ENCODE measurements at places on chromosomes 16 and 17.

DNA sequence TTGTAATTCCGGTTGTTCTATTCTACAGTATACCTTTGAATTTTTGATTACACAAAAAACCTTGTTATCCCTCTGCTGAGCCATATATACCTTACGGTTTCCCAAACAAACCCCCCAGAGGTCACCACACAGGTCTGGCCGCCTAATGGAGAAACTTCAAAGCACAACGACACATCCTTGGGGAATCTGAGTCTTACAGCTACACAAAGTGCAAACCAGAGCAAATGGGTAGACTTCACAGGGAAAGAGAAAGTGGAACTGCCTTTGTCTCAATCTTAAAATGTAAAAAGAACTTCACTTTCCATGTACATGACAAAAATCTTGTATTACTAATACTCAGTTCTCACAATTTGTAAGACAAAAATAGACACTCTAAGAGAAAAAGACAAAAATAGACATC, 2.7 kb downstream of the FBXO31 start:
- peak overlapping the region; percentile 77 for H3K27ac ChIP-seq
- peaks cover 13% of the 10 kb centered on the region for H3K36me3 ChIP-seq
- DNase-seq = no peak
- peaks cover 30% of the 10 kb centered on the region for H3K4me1 ChIP-seq
- peaks cover 2% of the 10 kb centered on the region for H3K27me3 ChIP-seq
- H3K4me3 ChIP-seq = peak overlapping the region; percentile 85

- peak; percentile 17 for DNase-seq
- H3K36me3 ChIP-seq = no peaks in the 10 kb centered on the region
- no peak overlapping the region for H3K4me3 ChIP-seq
- H3K4me1 ChIP-seq = peaks cover 4% of the 10 kb centered on the region
- H3K27me3 ChIP-seq = peaks cover 13% of the 10 kb centered on the region
Observed at GRCh38 chr16:26795184-26795583, 271.5 kb upstream of the C16orf82 start.

DNA sequence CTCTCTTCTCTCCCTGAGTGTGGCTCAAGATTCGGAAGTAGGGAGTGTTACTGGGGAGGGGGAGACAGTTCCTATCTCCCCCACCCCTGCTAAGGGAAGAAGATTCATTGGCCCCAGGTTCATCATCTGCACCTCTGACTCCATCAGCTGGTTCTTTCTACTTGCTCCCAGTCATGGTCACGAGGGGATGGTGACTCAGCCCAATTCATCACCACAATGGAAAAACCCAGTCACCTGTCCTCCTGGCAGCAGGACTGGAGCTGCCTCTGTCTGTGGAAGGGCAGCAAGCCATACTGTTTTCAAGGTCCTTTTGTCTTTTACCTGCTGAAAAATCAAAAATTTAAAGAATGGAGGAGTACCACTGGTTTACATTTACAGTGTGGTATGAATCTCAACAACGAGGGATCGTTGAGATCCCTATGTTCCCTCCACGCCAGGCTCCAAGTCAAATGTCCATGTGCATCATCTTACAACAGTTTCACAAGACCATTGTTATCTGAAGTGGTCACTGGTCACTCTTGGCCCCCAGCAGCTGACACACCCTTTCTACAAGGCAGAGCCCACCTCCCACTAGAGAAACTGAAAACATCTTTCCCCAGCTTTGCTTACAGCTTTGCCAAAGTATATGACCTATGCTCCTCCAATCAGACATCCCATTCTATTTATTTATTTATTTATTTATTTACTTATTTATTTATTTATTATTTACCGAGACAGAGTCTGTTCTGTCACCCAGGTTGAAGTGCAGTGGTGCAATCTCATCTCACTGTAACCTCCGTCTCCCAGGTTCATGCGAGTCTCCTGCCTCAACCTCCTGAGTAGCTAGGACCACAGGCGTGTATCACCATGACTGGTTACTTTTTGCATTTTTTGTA, 40.4 kb upstream of the NDRG4 start:
- peaks cover 25% of the 10 kb centered on the region for H3K27me3 ChIP-seq
- no peaks in the 10 kb centered on the region for H3K36me3 ChIP-seq
- H3K4me1 ChIP-seq = peaks cover 7% of the 10 kb centered on the region
- peak; percentile 72 for DNase-seq

DNA sequence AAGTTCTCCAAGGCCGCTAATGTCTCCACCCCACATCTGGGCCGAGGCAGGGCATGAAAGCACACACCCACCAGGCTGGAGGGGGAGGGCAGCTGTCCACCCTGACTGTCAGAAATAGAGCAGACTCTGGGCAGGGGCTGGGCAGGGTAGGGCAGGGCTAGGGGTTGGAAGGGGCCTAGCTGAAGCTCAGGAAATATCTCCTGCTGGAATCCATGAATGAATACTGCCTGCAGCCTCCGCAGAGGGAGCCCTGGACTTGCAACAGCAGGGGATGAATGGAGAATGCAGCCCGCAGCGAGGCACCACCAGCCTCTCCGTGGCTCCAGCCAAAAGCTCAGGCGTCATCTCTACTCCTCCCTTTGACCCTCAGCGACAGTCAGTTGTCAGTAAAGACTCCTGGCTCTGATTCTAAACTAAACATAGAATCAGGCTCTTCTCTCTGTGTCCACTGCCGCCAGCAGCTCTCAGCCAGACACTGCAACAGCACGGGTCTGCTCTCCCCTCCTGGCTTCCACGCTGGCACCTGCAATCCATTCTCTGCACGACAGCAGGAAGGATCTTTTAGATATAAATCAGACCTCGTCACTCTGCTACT, 23.9 kb upstream of the NGFR start:
- H3K4me1 ChIP-seq = no peaks in the 10 kb centered on the region
- DNase-seq = no peak
- no peaks in the 10 kb centered on the region for H3K36me3 ChIP-seq
- peaks cover 59% of the 10 kb centered on the region for H3K27me3 ChIP-seq

DNA sequence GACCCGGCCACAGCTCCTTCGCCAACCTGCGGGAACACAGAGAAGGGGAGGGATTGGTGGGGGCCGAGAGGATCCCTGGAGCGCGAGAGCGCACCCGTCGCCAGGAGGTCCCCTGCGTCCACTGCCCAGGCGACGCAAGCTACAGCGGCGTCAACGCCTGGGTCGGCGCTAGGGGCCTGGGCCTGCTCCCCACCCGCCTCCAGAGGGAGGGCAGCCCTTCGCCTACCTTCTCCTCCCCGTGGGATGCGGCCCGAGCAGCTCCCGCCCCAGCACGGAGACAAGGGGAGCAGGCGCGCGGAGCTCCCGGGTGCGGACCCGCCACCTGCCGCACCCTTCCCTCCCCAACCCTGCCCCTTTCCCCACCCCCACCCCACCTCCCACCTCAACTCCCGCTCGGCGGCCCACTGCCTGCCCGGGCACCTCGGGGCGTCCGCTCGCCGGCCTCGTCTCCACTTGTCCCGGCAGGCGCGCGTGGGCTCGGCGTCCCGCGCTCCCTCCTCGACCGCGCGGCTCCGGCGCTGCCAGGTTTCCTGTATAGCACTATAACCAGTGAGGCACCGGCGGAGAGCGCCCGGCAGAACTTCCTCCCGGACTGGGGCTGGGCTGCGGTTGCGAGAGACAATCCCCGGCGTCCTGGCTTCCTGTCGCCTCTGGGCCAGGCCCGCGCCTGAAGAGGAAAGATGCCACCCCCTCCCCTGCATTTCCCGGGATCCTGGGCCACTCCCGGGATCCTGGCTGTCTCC, 119.1 kb upstream of the SMURF2 start:
- H3K27me3 ChIP-seq = peaks cover 14% of the 10 kb centered on the region
- peak overlapping the region; percentile 50 for H3K27ac ChIP-seq
- H3K36me3 ChIP-seq = peaks cover 20% of the 10 kb centered on the region

DNA sequence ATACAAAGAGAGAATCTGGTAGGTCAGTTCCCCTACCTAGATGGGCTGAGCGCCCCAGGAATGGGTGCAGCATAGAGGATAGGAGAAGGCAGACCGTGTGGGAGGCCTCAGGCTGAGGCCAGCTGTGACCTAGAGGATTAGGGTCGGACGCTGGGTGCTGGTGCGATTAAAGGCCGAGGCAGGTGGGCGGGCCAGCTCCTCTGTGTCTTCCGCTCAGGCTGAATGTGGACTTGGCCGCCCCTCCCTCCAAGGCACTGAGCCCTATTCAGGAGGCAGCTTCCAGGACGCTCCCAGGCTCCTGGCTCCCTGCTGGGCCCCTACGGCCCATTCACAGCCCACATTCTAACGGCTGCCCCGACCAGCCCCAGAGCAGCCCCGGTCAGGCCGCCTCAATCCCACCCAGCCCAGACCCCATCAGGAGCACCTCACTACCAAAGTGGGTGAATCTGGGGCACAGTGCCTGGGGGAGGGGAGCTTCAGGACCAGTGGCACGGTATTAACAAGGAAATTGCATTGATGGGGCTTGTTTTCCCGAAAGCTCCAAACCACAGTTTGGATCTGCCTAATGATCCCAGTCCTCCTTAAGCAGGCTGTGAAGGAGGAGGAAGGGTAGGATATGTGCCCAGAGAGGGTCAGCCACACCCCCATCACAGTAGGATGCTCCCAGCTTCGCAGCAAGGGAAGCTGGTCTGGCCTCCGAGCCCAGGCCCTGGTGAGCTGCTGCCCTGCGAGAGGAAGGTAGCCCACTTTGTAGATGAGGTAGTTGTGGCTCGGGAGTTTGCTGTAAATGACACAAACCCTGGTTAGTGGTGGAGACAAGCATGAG, 14.5 kb downstream of the RHBDL3 start:
- H3K36me3 ChIP-seq = no peaks in the 10 kb centered on the region
- no peak for DNase-seq
- H3K27me3 ChIP-seq = peaks cover 15% of the 10 kb centered on the region
- no peaks in the 10 kb centered on the region for H3K4me1 ChIP-seq
- H3K27ac ChIP-seq = no peak overlapping the region

GRCh38 chr17:49071106-49071505, 61.5 kb upstream of the B4GALNT2 start:
- H3K4me1 ChIP-seq = no peaks in the 10 kb centered on the region
- peaks cover 7% of the 10 kb centered on the region for H3K27me3 ChIP-seq
- DNase-seq = no peak
- H3K36me3 ChIP-seq = no peaks in the 10 kb centered on the region
- H3K4me3 ChIP-seq = no peak overlapping the region

- H3K4me1 ChIP-seq = peaks cover 3% of the 10 kb centered on the region
- H3K4me3 ChIP-seq = no peak overlapping the region
- no peak for DNase-seq
- H3K27ac ChIP-seq = no peak overlapping the region
- H3K36me3 ChIP-seq = peaks cover 7% of the 10 kb centered on the region
- no peaks in the 10 kb centered on the region for H3K27me3 ChIP-seq
Observed at GRCh38 chr17:64358261-64358788, 32.3 kb downstream of the PECAM1 start.

DNA sequence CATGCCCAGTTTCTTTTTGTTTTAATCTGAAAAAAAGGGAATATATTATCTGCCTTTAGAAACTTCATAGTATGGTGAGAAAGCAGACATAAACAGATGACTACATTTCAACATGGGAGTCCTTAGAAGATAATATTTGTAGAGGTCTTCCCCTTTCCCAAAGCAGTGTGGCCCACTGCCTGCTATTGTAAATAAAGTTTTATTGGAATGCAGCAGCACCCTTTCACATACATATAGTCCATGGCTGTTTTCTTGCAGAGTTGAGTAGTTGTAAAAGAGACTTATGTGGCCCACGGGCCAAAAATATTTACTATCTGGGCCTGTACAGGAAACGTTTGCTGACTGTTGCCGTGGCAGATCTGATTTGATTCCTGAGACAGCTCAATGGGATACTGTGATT, 8.5 kb downstream of the KATNIP start:
- DNase-seq = no peak
- no peak overlapping the region for H3K27ac ChIP-seq
- no peak overlapping the region for H3K4me3 ChIP-seq
- no peaks in the 10 kb centered on the region for H3K27me3 ChIP-seq
- no peaks in the 10 kb centered on the region for H3K36me3 ChIP-seq
- no peaks in the 10 kb centered on the region for H3K4me1 ChIP-seq

- H3K4me1 ChIP-seq = no peaks in the 10 kb centered on the region
- no peak overlapping the region for H3K4me3 ChIP-seq
- peaks cover 5% of the 10 kb centered on the region for H3K27me3 ChIP-seq
Observed at GRCh38 chr17:69235338-69236058, 6.9 kb upstream of the ABCA10 start.

- no peaks in the 10 kb centered on the region for H3K27me3 ChIP-seq
- DNase-seq = no peak
- H3K36me3 ChIP-seq = no peaks in the 10 kb centered on the region
- H3K4me3 ChIP-seq = no peak overlapping the region
- H3K4me1 ChIP-seq = no peaks in the 10 kb centered on the region
Observed at GRCh38 chr17:80063830-80064585, 27.6 kb downstream of the CCDC40 start.

GRCh38 chr17:2346475-2346874, 9.2 kb downstream of the SGSM2 start:
- peaks cover 9% of the 10 kb centered on the region for H3K36me3 ChIP-seq
- no peak overlapping the region for H3K27ac ChIP-seq
- no peak overlapping the region for H3K4me3 ChIP-seq
- H3K27me3 ChIP-seq = no peaks in the 10 kb centered on the region
- DNase-seq = no peak

- peaks cover 13% of the 10 kb centered on the region for H3K4me1 ChIP-seq
- peaks cover 79% of the 10 kb centered on the region for H3K27me3 ChIP-seq
- no peak for DNase-seq
- H3K4me3 ChIP-seq = peak within 1 kb of the TSS; percentile 82
- H3K36me3 ChIP-seq = no peaks in the 10 kb centered on the region
- H3K27ac ChIP-seq = no peak within 1 kb of the TSS
Observed at GRCh38 chr17:30235386-30236296, at the start of gene SLC6A4. TSS of gene SLC6A4 (minus strand) at chr17:30235697. CDS start at chr17:30221958, 13,739 bp downstream.

DNA sequence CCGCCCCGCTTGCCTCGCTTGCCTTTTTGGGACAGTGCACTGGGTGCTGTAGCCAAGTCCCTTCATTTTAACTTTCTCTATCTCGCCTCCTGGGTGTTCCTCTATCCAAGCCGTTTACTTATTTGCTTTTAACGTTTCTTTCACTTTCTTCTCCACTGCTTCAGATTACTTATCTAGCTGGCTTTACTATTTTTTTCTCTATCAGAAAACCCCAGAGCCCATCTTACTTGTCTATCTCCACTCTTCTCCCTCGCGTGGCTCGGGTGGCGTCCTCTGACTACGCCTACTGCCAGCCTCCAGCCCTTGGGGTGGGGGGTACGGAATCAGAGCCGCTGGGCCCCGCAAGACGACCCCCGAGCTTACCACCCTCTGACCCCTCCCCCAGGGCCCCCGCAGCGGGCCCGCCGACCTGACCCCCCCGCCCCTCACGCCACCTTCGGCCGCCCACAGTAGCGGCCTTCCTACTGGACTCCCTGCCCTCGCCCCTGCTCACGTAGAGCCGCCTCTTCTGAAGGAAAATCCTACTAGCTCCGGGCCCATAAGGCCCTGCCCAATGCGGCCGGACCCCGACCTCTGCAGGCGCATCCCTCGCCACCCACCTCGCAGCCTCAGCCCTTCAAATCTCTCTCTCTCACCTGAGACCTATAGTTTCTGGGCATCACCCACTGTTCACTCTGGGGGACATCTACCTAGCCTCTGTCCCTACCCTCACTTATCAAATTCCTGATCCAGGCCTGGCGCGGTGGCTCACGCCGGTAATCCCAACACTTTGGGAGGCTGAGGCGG, 1.0 kb upstream of the SLC12A4 start:
- H3K4me3 ChIP-seq = peak overlapping the region; percentile 91
- no peak for DNase-seq
- peak overlapping the region; percentile 97 for H3K27ac ChIP-seq
- peaks cover 1% of the 10 kb centered on the region for H3K27me3 ChIP-seq
